ENCODE measurements at places on chromosomes 7 and 10.

- DNase-seq, result no peak
Measured at GRCh38 chr7:132446260-132446659, 130.0 kb downstream of the PLXNA4 start.

DNA sequence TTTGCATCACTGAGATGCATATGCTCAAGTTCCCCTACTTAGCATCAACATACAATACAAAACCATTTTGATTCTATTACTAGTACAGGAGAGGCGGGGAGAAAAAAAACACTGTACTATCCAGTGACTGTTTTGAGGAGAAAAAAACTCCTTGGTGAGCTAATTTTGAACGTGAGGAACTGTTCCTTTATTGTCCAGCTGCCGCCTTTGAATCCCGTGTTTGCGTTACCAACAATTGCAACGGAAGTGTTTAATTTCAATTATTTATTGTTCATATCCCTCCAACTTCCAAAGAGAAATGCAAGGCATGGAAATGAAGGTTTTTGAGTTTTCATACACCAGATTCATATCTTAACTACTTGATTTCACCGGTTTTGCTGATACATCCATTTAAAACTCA, 66.4 kb upstream of the ARHGAP21 start:
- DNase-seq, result no peak

DNA sequence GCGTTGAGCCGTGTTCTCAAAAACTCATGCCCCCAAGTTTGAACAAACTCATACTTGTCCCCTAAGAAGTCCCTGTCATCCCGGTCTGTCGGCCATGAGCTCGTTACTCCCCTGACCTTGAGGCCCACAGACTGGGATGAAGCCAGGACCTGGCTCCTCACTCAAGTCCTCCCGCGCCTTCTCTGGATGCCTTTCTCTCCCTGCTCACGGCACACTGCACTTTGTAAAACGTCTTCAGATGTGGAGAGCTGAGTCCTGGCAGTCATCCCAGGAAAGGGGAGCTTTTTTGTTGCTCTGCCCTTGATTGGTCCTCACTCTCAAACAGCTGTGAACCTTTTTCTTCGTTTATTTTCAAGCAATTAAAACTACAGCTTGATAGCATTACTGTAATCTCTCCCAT, 110.8 kb downstream of the JAZF1 start:
- no peak for DNase-seq

GRCh38 chr7:75039166-75039565, 34.4 kb downstream of the RCC1L start:
- DNase-seq, result peak; percentile 31

DNA sequence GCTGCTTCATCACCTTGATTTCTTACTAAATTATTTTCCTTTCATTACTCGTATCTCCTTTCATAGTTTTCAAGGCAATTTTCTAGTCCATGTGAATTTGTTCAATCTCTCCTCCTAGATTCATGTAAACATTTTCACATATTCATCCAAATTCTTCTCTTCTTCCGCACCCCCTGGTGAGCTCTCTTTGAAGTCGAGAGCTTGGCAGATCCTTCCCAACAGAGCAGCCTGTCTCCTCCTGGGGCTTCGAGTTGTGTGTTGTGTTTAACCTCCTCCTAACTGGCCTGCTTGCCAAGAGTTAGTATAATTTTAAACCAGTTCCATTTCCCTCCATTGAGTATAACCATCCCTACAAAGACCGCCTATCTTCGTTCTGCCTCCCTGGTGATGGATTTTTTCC, 272.4 kb upstream of the CELF2 start:
- DNase-seq, result no peak

DNA sequence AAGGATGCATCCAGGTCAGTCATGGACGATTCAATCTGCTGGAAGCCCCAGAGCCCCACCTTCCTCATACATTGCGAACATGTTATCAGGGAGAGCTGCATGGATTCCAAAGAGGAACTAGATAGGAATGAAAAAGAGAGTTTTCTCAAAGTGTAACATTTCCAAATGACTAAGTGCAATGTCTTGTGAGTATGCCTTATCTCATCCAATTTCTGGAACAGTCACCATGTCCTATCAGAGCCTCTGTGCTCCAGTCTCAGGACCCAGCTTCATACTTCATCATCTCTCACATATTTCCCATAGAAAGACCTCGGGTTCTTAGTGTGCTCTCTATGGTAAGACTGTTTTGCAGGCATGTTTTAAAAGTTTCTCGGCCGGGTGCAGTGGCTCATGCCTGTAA, 26.8 kb downstream of the ZC3HC1 start:
- DNase-seq, result no peak

DNA sequence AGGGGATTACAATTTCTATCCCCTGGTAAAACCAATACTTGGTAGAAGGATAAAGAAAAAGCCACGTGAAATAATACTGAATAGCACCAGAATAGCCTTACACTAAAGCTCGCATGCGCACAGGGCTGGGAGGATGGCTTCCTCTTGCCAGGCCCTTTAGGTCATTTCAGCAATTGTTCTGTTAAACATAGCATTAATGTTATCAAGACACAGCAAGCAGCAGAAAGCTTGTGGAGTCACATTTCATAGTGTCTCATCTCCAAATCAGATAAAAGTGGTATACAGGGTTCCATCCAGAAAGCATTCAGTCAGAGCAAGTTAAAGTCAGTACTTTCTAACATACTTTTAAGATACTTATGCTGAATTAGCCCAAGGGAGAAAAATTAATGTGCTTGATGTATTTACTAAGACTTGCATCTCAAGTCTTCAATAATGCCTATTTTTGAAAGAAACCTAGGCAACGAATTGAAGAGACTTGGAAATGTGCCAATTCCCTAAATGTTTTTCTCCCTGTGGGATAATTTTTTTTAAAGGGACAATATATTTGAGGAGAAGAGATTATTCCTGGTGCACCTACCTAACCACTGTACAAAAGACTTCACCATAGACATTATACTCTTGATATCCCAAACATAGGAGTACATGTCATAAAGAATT, 14.3 kb upstream of the NPM3 start:
- DNase-seq, result no peak

- no peak for DNase-seq
Measured at GRCh38 chr10:28367413-28367812, 64.5 kb upstream of the MPP7 start.

DNA sequence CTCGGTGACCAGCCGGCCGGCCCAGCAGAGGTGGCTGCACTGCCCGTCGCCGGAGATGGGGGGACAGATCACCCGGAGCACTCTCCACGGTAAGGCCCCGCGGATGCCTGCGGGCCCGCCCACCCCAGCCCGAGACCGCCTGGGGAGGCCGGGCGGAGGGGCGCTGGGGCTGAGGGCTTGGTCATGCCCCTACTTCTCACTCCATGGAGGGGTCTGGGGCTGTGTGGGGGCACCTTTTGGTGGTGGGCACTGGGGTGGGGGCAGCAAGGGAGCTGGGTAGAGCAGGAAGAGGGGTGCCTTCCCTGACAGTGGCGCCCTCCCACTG, 61.8 kb downstream of the NEURL1 start:
- no peak for DNase-seq

DNA sequence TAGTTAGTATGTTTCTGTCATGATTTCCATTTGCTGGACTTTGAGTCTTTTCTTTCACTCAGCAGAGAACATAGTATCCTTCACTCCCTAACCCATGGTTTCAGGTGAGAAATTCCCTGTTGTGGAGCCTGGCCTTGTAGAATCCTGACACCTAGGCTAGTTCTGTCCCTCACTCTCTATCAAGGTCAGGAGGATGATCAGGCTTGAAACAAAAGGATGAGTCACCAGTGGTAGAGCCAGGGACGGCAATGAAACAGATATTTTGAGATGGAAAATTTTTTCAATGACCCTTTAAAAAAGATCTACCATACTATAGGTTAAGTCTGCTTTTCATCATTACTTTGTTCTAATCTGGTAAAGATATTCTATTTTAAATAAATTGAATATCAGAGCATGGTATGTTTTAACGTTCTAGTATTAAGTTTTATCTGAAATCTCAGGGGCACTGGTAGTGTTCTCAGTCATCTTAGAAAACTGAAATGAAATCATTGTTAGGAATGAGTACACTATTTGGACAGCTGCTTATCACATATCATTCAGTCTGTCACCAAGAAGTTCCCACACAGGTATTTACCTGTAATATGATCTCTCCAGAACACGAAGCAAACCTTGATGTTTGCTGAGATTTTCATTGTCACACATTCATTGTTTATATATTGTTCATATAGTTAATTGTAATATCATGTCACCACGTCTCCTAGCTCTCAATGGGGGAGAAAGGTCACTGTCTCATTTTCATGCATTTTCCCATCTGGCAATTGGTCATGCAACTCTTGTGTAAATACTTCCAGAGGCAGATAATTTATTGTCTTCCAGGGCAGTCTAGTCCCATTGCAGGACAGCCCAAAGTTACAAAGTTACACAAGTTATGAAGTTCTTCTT, 299.9 kb upstream of the LRRTM3 start:
- DNase-seq, result no peak

GRCh38 chr7:17020250-17020649, 138.5 kb upstream of the AGR3 start:
- DNase-seq, result no peak

- DNase-seq, result peak; percentile 21
Measured at GRCh38 chr7:46759711-46760480, 822.0 kb downstream of the TNS3 start.

- no peak for DNase-seq
Measured at GRCh38 chr7:147909431-147910148, 681.0 kb upstream of the C7orf33 start.

DNA sequence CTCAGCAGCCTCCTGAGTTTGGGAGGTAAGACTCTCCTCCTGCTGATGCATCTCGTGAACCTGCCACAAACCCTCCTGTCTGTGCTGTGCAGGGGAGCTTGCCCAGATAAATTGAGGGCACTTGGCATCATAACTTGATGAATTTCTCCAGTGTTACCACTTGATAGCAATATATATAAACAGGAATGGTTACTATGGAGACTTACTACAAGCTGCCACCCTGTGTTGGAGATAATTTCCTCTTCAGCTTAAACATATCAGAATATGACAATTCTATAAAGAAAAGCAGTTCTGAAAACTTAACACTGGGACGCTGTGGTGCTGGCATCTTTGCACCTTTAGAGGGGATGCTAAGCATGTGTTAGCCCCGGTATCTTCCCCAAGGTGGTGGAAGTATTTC, 14.9 kb downstream of the PFKFB3 start:
- no peak for DNase-seq

DNA sequence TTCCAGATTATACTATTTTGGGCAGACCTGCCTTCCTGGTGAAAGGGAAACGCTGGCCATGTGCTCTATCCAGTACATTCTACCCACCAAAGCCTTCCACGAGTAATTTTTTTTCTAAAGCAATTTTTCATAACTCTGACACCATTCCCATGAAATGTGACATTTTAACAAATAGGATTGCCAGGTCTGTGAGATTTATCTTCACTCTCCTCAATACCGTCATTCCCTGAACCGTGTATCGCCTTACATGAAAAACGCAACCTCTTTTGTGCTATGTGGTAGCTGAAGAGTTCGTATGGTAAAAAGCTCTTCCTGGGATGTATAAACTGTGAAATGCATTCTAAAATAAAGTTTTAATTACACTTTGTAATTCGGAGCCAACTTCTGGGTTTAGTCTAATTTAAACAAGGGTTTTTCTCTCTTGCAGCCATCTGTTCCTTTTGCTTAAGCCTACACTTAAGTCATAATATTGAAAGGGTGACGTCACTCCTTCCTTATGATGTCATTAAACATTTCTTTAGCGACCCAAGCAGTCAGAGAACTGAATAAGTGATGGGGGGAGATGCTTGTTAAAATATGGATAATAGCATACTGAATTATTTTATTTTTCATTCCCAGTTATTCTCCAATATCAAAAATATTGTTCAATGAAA, 27.7 kb downstream of the C1QL3 start:
- DNase-seq, result no peak

GRCh38 chr10:84200537-84201243, 6.4 kb downstream of the CDHR1 start:
- DNase-seq, result no peak

- DNase-seq, result no peak
Measured at GRCh38 chr10:93143281-93143680, 69.6 kb downstream of the CYP26A1 start.

DNA sequence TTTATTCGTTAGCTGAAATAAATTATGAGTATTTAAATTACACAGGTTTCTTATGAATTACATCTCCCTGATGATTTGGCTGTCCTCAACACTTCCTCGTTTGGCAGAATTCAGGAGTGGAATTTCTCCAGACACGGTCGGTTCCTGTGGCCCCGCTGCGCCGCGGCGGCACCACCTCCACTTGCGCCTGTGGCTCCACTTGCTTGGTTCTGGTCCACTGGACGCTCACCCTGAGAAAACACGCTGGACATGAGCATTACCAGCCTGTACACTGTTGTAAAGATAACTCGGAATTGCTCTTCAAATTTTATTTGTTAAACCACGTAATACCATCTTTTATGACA, 85.3 kb downstream of the ZNF33B start:
- no peak for DNase-seq

DNA sequence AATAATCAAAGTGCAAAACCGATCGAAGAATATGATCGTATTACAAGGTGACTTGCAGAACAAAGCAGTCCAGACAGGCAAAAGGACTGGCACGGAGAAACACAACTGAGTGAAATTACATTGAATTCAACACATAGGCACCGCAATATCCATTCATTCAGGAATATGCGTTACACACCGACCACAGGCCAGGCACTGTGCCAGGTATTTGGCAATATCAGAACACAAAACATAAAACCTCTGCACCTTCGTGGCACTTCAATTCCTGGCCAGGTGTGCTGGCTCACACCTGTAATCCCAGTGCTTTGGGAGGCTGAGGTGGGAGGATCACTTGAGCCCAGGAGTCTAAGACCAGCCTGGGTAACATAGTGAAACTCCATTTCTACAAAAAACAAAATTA, 187.9 kb downstream of the DIP2C start:
- no peak for DNase-seq

DNA sequence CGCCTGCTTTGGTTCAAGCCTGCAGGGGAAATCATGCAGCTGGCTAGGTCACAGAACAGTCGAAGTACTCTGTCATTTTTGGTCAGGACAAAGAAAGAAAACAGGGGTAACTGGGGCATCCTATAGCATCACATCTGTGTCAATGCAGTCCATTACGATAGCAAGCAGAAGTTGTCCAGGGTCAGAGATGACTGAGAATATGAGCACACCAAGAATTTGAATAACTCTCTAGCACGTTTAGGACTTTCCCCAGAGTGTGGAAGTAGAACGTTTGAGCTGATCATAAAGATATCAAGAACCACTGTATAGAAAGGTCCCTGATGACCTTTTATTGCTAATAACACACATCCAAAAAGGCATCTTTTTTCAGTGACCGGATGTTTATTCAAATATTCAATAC, 12.7 kb upstream of the HECW1 start:
- DNase-seq, result no peak

DNA sequence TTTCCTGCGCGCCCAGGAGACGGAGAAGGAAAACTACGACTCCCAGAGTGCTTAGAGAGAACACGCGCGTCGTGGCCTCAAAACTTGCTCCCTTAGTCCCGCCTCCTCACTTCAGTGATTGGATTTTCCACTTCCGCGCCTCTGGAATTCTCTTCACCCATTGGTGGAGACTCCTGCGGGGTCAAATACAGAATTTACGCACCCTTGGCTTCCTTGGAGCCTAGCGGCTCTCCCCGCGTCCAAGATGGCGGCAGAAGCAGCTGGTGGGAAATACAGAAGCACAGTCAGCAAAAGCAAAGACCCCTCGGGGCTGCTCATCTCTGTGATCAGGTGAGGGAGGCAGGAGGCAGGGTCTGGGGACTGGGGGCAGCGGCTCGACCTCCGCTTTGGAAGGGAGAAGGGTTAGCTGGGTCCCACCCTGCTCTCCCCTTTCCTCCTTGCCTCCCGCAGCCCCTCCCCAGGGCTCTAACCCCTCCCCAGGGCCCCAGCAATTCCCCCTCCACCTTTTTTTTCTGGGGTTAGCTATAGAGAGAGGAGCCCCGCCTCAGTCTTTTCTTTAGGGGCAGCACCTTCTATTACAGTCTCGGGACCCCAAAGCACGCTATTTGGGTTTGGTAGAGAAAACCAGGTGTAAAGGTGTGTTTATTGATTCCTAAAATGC, at the start of gene EXOC4:
EXOC4 (plus strand) TSS at position 221 of the 661 bp plus-strand sequence.
- DNase-seq, result peak; percentile 98

Data from kidney tubule cell (primary cell).